HFFc6 (cell line): ENCODE measurements at places on chromosomes 7 and 10. TPM values are rescaled to one million over a fixed set of nuclear protein-coding genes. Genes with fewer than 3 reads are reported as not detected.
A peak's percentile ranks its signal among the peaks of the same experiment; 100 is the strongest.

DNA sequence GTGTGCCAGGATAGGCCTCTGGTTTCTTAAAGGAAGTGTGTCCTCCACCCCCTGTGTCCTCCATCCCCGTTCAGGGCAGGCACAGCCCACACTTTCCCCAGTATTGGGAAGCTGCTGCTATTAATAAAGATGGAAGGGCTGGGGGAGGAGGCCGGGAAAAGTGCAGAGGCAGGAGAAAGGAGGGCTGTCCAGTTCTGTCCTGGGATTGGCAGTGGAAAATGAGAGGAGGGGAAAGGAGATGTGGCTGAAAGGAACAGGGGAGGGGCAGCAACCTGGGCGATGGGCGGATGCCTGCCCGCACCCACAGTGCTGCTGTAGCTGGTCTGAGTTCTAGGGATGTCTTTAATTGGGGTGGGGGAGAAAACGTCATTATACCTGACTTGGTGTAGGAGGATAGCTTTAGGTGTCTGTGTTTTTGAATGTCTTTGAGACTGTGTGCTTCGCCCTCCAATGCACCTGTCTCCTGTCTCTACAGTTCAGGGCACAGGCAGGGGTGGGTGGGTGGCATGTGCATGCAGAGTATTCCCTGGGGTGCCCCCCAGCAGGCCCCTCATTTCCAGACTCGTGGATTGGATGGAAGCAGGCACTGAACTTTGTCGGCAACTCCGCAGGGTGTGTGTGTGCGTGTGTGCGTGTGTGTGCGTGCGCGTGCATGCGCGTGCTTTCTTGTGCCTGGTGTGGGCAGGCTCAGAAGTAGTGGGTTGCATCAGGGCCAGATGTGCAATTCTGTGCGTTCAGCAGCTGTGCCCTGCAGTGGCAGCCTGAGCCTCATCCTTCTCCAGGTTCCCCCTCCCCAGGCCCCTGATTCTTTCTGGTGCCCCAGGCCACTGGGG is 2.5 kb downstream of the TRIM8 start:
- H3K4me3 ChIP-seq = peak overlapping the region; percentile 90
- peaks cover 5% of the 10 kb centered on the region for H3K27me3 ChIP-seq
- peaks cover 51% of the 10 kb centered on the region for H3K4me1 ChIP-seq
- peaks cover 18% of the 10 kb centered on the region for H3K36me3 ChIP-seq

GRCh38 chr10:59465088-59465487 is 102.7 kb upstream of the FAM13C start:
- no peaks in the 10 kb centered on the region for H3K27me3 ChIP-seq
- H3K4me3 ChIP-seq = no peak overlapping the region
- no peak overlapping the region for H3K27ac ChIP-seq
- no peaks in the 10 kb centered on the region for H3K4me1 ChIP-seq

DNA sequence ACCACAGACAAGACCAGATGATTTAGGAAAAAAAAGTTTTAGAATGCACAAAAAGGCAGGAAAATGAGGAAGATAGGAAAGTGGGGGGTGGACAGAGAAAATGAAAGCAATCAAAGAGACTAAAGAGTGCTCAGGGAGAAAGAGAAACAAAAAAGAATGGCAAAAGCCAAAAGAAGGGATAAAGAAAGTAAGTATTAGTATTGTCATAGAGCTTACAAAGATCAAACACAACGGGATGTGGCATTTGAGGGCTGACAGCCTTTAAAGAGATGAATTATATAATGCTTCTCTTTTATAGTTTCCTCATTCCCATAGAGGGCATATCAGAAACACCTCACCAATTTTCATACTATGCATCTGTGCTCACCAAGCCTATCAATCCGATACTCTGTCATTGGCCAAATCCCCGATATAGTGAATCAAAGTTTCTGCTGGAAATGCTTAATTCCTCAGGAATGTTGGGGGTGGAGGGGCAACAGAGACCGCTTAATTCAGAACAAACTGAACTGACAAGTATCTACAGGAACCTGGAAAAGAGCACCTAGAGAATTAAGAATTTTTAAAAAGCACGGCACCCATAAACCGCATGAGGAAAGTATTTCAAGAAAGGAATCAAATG is 2.7 kb downstream of the COG5 start:
- no peak overlapping the region for H3K4me3 ChIP-seq
- H3K27ac ChIP-seq = peak overlapping the region; percentile 4; the same call in 1 of the 2 replicates
- H3K27me3 ChIP-seq = no peaks in the 10 kb centered on the region; the same call in 1 of the 2 replicates
- DNase-seq = no peak

DNA sequence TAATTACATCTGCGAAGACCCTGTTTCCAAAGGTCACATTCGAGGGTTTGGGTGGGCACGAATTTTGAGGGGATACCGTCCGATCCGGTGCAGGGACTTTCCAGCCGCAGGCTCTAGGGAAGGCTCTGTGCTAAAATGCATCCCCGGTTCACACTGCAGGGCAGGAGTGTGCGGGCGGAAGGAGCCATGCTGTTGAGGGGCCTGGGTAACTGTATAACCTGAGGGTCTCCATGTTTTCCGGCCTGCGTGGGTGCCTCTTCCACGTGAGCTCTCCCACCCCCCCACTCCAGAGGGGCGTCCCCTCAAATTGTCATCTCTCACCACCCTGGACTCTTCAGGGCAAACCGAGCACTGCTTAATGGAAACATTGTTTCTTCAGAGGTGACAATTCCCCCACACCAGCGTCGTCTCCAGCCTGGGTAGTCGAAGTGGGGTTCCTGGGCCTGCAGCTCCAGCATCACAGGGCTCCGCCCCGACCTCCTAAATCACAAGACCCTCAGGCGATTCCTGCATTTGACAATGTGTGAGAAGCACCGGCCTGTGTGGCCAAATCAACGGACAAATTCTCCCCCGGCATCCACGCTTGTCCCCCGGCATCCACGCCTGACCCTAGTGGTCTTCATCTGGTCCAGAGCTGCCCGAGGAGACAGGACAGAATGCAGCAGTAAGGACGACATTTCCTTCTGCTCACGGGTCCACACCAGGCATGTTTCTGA is 51.2 kb downstream of the FOXL3 start:
- H3K27me3 ChIP-seq = peaks cover 18% of the 10 kb centered on the region
- no peak overlapping the region for H3K4me3 ChIP-seq
- no peak overlapping the region for H3K27ac ChIP-seq
- no peaks in the 10 kb centered on the region for H3K4me1 ChIP-seq

GRCh38 chr7:132580717-132581285 is 4.5 kb upstream of the PLXNA4 start:
- peaks cover 26% of the 10 kb centered on the region for H3K27me3 ChIP-seq
- H3K4me3 ChIP-seq = no peak overlapping the region
- H3K4me1 ChIP-seq = no peaks in the 10 kb centered on the region
- no peaks in the 10 kb centered on the region for H3K36me3 ChIP-seq

- no peak overlapping the region for H3K27ac ChIP-seq
- peaks cover 13% of the 10 kb centered on the region for H3K27me3 ChIP-seq
- H3K36me3 ChIP-seq = peaks cover 4% of the 10 kb centered on the region; the same call in 1 of the 2 replicates
- no peak for DNase-seq
Observed at GRCh38 chr7:75979759-75980429, 14.5 kb downstream of the TMEM120A start.

The FXYD4 gene
- total RNA-seq = not detected in 3 replicates

The MYH16 gene
- 0.05 to 0.19 TPM in 2 of 3 replicates, not detected in the other for total RNA-seq
